ENCODE measurements at places on chromosomes 6 and 20.

- DNase-seq = no peak
Observed at GRCh38 chr6:129733290-129733689, 23.3 kb upstream of the ARHGAP18 start.

- DNase-seq = no peak
Observed at GRCh38 chr6:85641522-85641896, 1.2 kb downstream of the SYNCRIP start.

- no peak for DNase-seq
Observed at GRCh38 chr6:132750455-132751248, 7.1 kb downstream of the VNN2 start.

DNA sequence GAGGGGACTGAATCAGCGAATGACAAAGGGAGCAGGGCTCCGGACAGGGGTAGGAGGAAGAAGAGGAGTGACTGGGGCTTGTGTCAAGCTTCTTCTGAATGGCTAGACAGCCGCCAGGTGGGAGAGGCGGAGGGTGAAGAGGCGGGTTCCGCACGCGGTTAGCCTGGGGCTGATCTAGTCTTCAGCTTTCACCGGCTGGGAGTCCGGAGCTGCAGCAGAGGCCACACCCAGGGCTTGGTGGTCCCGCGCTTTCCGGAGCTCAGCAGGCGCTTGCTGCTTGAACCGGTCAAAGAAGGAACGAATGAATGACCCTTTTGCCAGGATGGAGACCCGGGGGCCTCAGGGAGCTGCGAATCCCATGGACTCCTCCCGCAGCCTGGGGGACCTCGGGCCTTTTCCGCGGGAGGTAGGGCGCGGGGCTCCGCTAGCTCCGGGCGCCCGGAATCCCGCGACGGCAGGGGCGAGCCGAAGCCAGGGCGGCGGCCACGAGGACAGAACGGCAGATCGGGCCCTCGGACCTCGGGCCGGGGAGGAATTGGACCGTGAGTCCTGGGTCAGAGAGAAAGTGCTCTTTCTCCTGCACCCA, at the start of gene C6orf141:
Gene C6orf141, plus strand, starts transcription at position 177 of the 586 bp plus-strand sequence. Its CDS starts 125 bp downstream, at position 302.
- peak; percentile 65 for DNase-seq

DNA sequence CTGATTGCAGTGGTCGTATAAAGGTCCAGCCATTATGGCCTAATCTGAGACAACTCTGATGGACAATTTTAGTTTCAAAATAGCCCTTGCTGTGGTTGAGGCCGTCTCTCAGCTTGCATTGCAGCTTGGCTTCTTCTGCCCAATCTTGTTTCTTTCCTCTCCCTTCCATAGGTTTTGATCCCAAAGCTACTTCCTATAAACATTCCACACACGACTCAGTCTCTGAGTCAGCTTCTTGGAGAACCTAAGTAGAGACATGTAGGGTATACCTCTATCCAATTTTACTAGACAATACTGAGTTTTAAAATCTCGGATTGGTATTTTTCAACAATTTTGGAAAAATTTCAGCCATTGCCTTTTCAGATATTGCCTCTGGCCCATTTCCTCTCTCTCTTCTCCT, 13.4 kb downstream of the IYD start:
- no peak for DNase-seq

GRCh38 chr20:6152777-6153176, 29.9 kb upstream of the FERMT1 start:
- no peak for DNase-seq

- DNase-seq = no peak
Observed at GRCh38 chr20:11112832-11113231, 439.0 kb upstream of the JAG1 start.

GRCh38 chr6:43503443-43503842, 6.7 kb downstream of the LRRC73 start:
- no peak for DNase-seq

- DNase-seq = no peak
Observed at GRCh38 chr6:166578536-166579236, 7.8 kb downstream of the RAMACL start.

DNA sequence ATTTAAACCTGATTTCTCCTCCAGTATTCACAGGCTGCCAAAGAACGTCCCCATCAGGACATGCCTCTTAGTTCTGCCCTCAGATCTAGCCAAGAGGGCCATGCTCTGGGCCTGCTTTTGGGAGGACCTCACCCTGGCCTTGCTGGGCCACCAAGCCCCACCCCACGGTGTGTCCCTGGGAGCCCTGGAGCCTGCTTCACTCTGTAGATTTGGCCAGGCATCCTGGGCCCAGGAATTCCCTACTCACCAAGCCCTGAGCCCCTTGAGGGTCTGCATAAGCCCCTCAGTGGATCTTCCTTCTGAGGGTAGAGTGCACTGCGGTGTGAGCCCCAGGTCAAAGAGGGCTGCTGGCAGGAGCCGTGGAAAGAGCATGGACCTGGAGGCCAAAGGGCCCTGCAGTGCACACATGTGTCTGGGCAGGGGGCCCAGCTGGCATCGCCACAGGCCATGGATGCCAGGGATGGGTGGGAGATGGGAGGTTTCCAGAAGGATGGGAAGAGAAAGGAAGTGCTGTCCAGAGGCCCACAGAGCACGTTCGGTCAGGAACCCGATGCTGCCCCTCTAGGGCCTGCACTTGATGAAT, 98.0 kb downstream of the DACT2 start:
- no peak for DNase-seq

DNA sequence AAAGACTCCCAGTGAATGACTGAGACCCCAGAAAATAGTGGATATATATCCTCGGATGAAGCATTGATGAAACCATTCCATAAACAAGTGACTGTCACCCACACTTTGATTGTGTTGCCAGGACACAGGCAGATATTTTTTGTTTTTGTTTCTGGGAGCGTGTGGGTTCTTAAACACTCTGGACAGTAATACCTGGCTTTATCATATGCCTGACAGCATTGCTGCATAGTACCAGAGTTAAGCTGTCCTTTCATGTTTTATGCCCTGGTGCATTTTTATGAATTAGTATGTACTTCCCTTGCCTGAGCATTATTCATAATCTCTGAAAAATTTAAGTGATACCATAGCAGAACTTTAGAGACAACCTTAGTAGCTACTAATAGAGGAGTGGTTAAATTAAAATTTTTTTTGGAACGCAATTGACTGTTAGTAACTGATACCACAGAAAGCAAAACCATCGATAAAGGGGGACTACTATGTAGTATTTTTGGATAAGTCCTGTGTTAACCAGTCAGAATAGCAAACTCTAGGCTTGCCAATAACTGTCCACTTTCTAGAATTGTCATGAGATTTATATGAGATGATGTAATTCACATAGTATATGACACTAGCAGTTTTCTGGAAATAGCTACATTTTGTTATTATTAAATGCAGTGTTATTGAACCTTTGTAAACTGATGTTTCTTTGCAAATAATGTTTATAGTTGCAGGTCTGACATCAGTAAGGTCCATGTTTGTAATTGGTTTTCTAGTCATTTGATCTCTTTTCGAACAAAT, 30.4 kb downstream of the SENP6 start:
- DNase-seq = no peak

DNA sequence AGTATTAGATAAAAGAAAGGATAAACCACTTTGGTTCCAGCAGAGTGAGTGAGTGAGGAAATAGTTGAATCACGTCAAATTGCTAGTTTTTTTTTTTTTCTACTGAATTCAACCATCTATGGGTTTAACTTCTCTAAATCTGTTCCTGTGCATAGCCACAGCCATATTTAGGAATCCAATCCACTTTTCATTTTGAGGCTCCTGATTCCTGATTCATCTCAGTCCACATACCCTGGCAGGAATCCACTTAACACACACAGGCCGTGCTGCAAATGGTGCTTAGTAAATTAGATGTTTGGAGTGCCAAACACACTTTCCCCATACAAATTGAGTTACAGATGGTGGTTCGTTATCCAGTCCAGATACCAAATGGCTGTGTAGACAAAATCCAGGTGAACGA, 220.3 kb downstream of the ALDH8A1 start:
- no peak for DNase-seq

GRCh38 chr6:5995949-5996713, 10.6 kb downstream of the NRN1 start:
- DNase-seq = peak; percentile 48

GRCh38 chr20:63911176-63911575, 16.2 kb downstream of the DNAJC5 start:
- no peak for DNase-seq

DNA sequence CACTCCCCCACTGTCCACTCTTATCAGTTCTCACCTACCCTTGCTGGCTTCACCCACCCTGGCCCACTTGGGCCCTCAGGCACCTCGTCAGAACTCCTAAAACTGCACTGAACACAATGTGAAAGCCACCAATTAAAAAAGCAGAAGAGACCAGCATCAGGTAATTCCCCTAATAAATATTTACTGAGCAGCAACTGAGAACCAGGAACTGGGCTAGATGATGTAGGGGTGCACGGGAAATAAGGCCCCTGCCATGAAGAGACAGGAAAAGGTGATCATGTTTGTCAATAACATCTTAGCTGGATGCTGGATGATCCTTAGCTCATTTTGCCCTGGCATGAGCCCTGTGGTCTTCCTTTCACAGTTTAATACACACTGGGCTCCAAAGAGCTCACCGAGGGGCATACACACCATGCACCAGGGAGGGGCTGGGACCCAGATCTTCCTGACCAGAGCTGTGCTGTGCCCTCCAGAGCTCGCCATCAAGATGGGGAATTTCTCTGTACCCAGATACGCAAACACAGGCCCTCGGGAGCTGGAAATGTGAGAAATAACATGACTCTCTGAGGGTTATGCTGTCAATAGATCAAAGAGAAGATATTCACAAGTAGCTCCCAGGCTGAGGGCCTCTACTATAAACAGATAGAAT, 113.6 kb upstream of the SLC22A16 start:
- DNase-seq = no peak

GRCh38 chr6:163468738-163469137, 54.2 kb downstream of the QKI start:
- DNase-seq = peak; percentile 37

DNA sequence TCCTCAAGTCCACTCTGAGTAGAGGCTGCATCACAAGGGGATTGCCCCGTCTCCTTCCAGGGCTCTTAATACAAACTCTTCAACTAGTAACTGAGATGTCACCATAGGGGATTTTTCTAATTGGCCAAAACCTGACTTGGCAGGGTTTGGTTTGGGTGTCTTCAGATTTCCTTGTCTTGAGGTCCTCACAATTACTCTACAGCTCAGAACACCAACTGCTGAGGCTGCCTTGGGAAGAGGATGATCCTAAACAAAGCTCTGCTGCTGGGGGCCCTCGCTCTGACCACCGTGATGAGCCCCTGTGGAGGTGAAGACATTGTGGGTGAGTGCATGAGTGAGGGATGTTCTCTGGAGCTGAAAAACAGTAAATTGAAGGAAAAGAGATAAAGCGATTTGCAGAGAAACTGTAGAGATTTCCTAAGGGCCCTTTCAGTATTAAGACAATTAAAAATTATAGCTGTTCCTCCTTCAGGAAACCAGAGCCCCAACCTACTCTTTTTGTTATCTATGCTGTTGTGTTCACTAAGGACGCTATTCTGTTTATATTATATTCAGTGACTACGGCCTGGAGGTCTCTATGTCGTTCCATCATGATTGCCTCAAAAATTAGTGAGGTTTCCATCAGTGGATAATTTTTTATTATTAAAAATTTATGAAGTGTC, at the start of gene HLA-DQA1:
Gene HLA-DQA1, plus strand, starts transcription at position 188 of the 662 bp plus-strand sequence. Its CDS starts 53 bp downstream, at position 241.
- DNase-seq = no peak

DNA sequence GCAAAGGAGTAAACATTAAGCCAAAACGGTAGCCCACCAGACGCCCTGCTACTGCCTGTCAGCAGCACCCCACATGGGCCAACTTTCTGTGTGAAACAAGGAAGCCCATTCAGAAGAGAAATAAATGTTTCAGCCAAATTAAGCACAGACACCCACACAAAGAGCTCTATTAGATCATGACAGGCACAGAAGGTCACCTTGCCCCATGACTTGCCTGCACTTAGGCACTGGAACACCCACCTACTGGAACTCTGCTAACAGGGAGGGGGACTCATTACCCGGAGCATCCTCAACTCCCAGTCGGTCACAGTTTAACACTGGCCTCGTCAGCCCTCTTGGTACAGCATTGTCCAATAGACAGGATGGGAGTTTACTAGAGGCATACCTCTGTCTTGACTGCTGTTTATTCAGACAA, 31.8 kb downstream of the GFOD1 start:
- no peak for DNase-seq

- no peak for DNase-seq
Observed at GRCh38 chr20:63577317-63577894, 3.4 kb upstream of the HELZ2 start.

- no peak for DNase-seq
Observed at GRCh38 chr20:61536671-61537070, 284.6 kb downstream of the CDH4 start.

GRCh38 chr6:104952911-104953399, 4.0 kb upstream of the LIN28B start:
- DNase-seq = no peak

DNA sequence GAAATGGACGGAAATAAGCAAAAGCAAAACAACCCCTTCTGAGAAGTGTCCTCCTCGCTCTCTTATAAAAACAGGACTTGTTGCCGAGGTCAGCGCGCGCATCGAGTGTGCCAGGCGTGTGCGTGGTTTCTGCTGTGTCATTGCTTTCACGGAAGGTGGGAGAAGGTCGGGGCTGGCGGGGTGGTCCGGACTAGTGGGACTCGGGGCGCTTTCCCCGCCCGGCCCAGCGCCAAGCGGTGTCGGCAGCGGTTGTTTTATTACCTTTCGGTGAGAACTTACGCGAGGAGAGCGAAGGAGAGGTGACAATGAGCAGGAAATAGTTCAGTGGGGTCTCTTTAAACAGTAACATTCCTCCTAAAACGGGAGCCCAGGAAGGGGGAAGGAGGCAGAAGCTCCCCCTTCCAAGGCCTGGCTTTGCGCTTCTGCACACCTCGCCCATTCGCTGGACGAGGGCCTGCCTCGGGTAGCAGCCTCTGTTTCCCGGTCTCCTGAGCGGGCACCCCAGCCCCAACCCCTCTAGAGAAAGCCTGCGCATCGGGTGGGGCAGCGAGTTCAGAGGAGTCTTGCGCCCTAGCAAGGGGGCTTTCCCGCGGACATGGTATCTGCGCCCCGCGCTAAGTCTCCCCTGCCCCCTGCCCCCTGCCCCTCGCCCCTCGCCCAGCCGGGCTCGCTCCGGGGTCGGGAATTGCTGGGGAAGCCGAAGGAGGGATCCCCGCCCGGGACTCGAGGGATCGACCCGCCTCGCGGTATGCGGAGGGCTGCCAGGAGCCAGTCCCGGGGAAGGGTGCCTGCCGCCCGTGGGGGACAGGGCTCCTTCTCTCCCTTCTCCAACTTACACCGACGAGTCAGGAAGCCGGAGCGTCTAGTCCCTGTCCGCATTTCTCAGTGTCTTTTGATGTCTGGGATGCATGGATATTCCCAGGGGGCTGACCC, 1.2 kb upstream of the TBXT start:
- no peak for DNase-seq

- no peak for DNase-seq
Observed at GRCh38 chr6:44868910-44869309, 459.2 kb upstream of the RUNX2 start.

DNA sequence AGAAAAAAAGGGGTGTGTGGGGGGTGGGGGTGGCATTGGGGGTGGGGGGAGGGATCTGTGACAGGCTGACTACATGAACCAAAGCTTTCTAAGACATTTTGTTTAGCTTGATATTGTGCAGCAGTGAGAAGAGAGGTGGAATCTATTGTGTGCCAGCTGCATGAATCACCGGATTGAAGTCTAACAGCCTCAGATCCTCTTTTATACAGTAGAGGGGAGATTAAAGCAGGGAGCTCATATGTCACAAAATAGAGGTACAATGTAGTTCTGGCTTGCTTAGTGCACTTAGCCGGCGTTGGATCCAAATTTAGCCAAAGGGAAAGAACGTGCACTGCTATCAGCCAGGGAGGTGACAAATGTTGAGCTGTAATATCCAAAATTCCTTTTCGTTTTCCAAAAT, 404.2 kb upstream of the CITED2 start:
- peak; percentile 41 for DNase-seq

Data from NCI-H1436 (cell line).